ENCODE measurements at places on chromosomes 12 and 14.

DNA sequence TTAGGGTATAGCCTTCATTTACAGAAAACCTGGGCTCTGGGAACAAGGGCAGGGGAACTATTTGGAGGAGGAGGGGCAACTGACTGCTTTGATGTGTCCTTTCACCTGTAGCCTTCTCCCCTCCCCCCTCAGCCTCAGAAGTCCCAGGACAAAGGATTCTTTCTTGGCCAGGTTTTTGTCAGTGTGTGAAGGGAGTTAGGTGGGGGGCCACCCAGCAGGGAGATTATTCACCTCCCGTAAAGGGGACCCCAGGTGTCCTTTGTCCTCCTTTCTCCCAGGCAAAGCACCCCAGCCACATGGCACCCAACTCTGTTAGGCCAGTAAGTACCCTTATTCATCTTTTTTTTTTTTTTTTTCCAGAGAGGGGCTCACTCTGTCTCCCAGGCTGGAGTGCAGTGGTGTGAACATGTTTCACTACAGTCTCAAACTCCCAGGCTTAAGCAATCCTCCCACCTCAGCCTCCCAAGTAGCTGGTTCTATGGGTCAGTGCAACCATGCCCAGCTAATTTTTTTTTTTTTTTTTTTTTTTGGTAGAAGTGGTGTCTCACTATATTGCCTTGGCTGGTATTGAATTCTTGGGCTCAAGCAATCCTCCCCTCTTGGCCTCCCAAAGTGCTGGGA lies 723 bp upstream of the NFE2 start:
- DNase-seq, result no peak
- peaks cover 16% of the 10 kb centered on the region for H3K27me3 ChIP-seq
- H3K4me3 ChIP-seq, result no peak overlapping the region

DNA sequence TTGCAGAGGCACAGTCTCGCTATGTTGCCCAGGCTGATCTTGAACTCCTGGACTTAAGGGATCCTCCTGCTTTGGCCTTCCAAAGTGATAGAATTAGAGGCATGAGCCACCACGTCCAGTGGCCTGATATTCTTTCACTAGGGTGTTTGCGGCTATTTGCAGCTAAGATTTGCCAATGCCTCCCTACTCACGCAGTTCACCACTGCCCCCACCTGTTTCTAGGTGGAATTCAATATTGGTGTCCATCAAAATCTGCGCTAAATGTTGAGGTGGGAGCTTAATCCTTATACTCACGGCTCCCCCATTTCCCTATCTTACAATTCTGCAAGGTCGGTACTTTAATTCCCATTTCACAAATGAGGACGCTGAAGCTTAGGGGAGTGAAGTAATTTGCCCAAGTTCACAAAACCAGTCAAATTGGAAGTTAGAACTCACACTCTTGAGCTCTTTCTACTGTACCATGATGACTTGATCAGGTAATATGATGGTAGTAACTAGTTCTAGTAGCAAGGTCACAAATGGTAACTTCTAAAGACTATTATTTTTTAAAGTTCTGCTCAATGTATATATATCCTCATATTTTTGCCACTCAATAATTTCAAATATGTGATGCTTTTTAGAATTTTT lies 22.1 kb upstream of the LRRC9 start:
- no peaks in the 10 kb centered on the region for H3K27me3 ChIP-seq
- no peak overlapping the region for H3K27ac ChIP-seq
- H3K4me1 ChIP-seq, result no peaks in the 10 kb centered on the region
- H3K4me3 ChIP-seq, result no peak overlapping the region

DNA sequence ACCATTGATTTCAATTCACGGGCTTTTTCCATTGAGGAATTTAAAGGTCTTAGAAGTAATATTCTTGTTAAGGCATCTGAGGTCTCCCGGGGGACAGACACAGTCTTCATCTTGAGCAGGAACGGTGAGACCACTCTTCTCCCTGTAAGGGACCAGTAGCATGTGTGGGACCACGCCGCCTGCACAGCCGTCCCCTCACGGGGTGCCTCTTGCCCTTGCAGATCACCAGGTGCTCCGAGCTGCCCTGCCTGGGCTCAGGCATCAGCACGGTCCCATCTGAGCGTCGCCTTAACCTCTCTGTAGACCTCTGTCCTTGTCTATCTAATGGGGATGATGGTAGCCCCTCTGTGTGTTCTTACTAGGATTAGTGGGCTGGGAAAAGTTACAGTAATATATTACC lies 74.1 kb downstream of the PPP2R5C start:
- H3K27me3 ChIP-seq, result no peaks in the 10 kb centered on the region
- DNase-seq, result no peak
- H3K4me3 ChIP-seq, result no peak overlapping the region
- peaks cover 41% of the 10 kb centered on the region for H3K36me3 ChIP-seq
- H3K27ac ChIP-seq, result no peak overlapping the region

DNA sequence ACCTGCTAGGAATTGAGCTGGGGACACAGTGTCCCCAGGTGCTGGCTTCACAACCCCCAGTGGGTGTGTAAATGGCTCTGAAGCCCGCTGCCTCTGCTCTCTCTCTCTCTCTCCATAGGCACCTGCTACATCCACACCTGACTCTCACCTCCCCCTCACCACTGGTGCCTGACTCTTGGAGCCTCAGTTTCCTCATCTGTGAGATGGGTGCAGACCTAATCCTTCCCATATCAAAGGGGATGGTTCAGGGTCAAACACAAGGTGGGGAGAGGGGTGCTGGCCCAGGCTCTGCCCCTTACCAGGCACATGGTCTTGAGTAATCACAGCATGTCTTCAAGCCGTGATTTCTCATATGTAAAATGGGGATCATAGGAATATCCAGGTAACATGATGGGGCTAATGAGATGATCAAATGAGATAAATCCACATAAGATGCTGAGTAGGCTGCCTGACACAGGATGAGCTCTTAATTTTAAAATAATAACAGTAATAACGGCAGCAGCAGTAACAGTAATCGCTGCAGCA lies 37.6 kb downstream of the TESC start:
- H3K4me1 ChIP-seq, result no peaks in the 10 kb centered on the region
- DNase-seq, result no peak
- no peak overlapping the region for H3K4me3 ChIP-seq
- no peaks in the 10 kb centered on the region for H3K36me3 ChIP-seq
- H3K27ac ChIP-seq, result no peak overlapping the region
- no peaks in the 10 kb centered on the region for H3K27me3 ChIP-seq

GRCh38 chr14:20798318-20798717 lies 4.3 kb downstream of the RNASE1 start:
- no peak overlapping the region for H3K4me3 ChIP-seq
- no peaks in the 10 kb centered on the region for H3K36me3 ChIP-seq
- H3K27ac ChIP-seq, result no peak overlapping the region
- H3K27me3 ChIP-seq, result no peaks in the 10 kb centered on the region

DNA sequence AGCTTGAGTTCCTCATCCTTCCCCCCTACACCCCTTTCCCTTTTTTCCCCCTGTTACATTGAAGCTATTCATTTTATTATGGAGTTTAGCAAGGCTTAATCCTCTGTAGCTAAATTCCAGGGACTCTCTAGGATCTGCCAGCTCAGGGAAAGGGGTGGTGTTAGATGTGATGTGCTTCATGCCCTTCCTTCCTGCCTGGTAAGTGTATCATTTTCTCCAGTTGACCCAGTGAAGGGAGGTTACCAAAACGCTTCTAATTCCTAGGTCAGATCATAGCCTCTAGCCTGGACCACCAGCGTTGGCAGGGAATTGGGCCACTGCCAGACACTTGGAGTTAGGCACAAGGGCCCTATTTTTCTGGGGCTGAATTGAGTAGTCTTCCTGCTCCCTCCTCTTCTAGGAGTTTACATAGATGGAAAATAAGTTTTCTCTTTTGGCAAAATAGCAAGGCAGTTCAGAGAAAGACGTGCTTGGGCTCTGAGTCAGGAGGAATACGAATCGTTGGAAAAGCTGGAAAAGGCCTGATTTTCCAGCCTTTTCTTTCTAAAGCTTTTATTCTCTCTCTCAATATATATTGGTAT lies 88.3 kb downstream of the NPAS3 start:
- H3K27ac ChIP-seq, result no peak overlapping the region
- no peaks in the 10 kb centered on the region for H3K27me3 ChIP-seq
- H3K4me3 ChIP-seq, result no peak overlapping the region
- no peak for DNase-seq
- H3K4me1 ChIP-seq, result no peaks in the 10 kb centered on the region

GRCh38 chr12:108129017-108129812 lies at the start of gene WSCD2:
WSCD2 (plus strand) TSS chr12:108129288; CDS start chr12:108195833, 66,545 bp downstream.
- no peaks in the 10 kb centered on the region for H3K27me3 ChIP-seq
- no peak within 1 kb of the TSS for H3K27ac ChIP-seq
- no peak within 1 kb of the TSS for H3K4me3 ChIP-seq
- peak; percentile 58 for DNase-seq
- H3K36me3 ChIP-seq, result no peaks in the 10 kb centered on the region

GRCh38 chr12:6476489-6476888 lies 6.0 kb upstream of the VAMP1 start:
- H3K4me3 ChIP-seq, result no peak overlapping the region
- no peak for DNase-seq
- no peaks in the 10 kb centered on the region for H3K27me3 ChIP-seq

Measured in small intestine (tissue), 16 donors.